Stimulated activated CD4-positive, alpha-beta T cell treated with anti-CD3 and anti-CD28 coated beads, Interleukin-15, amount 100 ng/mL, for 24 hours (primary cell): ENCODE measurements at places on chromosomes 2 and 18.

GRCh38 chr18:27860701-27861107, 316.2 kb downstream of the CDH2 start:
- no peak for DNase-seq

DNA sequence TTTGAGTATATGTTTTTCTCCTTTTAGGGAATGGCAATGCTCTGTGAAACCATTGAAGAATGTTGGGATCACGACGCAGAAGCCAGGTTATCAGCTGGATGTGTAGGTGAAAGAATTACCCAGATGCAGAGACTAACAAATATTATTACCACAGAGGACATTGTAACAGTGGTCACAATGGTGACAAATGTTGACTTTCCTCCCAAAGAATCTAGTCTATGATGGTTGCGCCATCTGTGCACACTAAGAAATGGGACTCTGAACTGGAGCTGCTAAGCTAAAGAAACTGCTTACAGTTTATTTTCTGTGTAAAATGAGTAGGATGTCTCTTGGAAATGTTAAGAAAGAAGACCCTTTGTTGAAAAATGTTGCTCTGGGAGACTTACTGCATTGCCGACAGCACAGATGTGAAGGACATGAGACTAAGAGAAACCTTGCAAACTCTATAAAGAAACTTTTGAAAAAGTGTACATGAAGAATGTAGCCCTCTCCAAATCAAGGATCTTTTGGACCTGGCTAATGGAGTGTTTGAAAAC, 82.3 kb downstream of the ACVR2A start:
- DNase-seq, result no peak

DNA sequence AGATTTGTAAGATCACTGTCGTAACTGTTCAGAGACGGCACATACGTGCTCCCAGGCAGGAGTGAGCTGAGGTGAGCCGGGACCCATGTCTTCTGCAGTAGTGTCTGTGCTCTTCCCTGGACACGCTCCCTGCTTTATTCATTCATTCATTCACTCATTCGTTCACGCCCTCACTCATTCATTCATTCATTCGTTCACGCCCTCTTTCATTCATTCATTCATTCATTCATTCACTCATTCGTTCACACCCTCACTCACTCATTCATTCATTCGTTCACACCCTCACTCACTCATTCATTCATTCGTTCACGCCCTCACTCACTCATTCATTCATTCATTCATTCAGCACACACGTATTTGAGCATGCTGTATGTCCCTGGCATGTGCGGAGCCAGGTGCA, 207.0 kb downstream of the GLI2 start:
- DNase-seq, result no peak

- DNase-seq, result no peak
Observed at GRCh38 chr2:176128982-176129796, at the start of gene HOXD8. Gene HOXD8 (plus strand): TSS chr2:176129705. CDS start chr2:176130367, 662 bp downstream.

DNA sequence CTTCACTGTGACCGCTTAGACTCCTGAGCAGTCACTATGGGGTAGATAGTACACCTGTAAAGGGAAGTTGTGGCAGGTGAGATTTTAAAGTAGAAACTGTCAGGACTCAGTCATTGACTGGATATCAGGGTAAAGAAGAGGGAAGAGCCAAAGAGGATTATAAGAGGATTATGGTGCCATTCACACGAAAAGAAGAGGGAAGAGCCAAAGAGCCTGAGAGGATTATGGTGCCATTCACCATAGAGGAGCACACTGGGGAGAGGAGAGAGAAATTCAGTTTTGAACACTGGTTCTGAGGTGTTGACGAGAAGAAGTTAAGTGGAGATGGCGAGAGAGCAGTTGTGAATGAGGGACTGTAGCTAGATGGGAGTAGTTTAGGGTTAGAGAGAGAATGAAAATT, 16.9 kb upstream of the KCNJ13 start:
- no peak for DNase-seq

DNA sequence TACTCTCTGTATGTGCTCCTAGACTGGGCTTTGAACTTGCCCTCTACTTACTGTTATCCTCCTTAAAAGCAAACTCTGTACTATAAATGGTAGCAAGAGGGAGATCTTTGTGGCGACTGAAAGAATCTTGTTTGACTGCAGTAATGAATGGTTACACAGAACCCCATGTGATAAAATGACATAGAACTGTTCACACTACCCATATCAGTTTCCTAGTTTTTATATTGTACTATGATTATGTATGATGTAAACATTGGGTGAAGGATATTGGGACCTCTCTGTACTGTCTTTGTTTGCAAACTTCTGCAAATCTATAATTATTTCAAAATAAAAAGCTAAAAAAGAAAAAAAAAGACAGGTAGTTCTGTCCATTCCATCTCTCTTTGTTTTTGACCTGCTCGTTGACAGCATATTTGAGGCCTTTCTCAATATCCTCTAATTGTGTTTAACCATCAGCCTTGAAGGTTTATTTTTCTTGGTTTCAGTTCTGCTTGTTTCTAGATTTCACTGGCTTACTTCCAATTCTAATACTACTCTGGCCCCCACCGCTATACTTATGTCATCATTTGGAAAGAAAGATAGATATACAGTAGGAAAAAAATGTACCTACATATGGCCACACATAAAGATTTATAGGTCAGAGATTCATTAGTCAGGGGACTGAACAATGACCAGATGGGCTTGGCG, 79.2 kb upstream of the MYO3B start:
- DNase-seq, result no peak

- DNase-seq, result no peak
Observed at GRCh38 chr2:160581035-160581434, 87.4 kb upstream of the RBMS1 start.

- DNase-seq, result no peak
Observed at GRCh38 chr2:227888289-227888688, 16.9 kb downstream of the DAW1 start.
